CD4-positive, alpha-beta T cell treated with Interleukin-6 at 100 ng/mL for 8 hours (primary cell): ENCODE measurements at places on chromosomes 12 and 14.

- no peak for DNase-seq
Measured at GRCh38 chr14:75318353-75318752, 39.7 kb downstream of the FOS start.

GRCh38 chr14:34034447-34035176 lies 83.7 kb upstream of the EGLN3 start:
- DNase-seq, result no peak

GRCh38 chr14:24233538-24233866 lies 773 bp downstream of the GMPR2 start:
- no peak for DNase-seq

DNA sequence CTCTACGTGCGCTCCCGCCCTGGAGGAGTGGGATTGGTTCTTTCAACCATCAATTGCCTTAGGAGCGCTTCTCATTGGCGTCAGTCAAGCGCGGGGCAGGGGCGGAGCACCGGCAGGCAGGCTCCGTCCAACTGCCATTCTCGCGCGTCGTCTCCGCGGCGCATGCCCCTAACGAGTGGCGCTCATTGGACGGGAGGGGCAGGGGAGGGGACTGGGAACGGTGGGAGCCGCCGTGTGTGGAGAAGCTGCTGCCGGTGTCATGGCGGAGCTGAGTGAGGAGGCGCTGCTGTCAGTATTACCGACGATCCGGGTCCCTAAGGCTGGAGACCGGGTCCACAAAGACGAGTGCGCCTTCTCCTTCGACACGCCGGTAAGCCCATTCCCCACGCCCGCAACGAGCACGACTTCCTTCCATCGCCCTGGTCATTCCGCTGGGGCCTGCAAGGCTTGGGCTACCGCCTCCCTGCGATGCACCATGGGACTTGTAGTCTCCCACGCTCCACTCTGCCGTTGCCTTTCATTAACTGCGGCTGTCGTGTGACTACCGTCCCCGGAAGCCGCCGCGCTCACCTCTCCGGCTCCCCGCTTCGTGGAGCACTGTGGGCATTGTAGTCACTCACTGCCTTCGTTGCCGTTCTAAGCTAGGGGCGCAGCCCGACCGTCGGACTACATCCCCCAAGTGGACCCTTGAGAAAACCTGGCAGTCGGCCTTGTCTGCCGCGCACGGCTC lies at the start of gene USP5:
TSS of gene USP5 (plus strand) at position 230 of the 730 bp plus-strand sequence. CDS start at position 260, 30 bp downstream.
- peak; percentile 99 for DNase-seq
